ENCODE measurements at places on chromosomes 6 and 20.

GRCh38 chr6:7324520-7324919 is 11.5 kb upstream of the SSR1 start:
- DNase-seq = no peak

- DNase-seq = peak; percentile 17
These were observed 28.0 kb downstream of the PNLDC1 start for GRCh38 chr6:159828074-159828473.

DNA sequence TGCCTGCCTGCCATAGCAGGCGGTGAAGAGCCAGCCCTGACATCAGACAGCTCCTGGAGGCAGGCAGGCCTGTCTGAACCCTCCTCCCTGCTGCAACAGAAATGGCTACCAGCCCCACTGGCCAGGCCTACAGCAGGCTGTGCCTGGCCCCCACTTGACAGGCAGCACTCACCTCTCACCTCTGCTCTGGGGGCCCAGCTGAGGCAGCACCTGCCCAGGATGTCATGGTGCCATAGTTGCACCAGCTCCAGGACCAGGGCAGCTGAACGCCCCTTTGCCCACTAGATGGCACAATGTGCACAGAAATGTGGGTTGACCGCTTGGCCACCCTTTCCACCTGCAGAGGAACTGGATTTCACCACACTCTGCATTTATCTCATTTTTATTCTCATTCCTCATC is 30.6 kb downstream of the MRPL14 start:
- peak; percentile 79 for DNase-seq

GRCh38 chr6:26216886-26217713 is 129.9 kb downstream of the HFE start:
- peak; percentile 80 for DNase-seq

GRCh38 chr6:105045526-105045925 is 88.6 kb downstream of the LIN28B start:
- no peak for DNase-seq

- no peak for DNase-seq
These were observed 166.9 kb downstream of the EDN1 start for GRCh38 chr6:12457094-12457493.

GRCh38 chr6:115485400-115485799 is 575.3 kb downstream of the FRK start:
- DNase-seq = no peak

- no peak for DNase-seq
These were observed 8.5 kb downstream of the NRN1 start for GRCh38 chr6:5998236-5998635.

- DNase-seq = peak; percentile 19
These were observed 8.6 kb downstream of the NKX2-2 start for GRCh38 chr20:21505161-21505809.
